IPS DF 6.9 (cell line): ENCODE measurements at places on chromosomes 16 and 17.

GRCh38 chr16:15822957-15823356, 33.9 kb downstream of the MYH11 start:
- no peak overlapping the region for H3K27ac ChIP-seq
- no peaks in the 10 kb centered on the region for H3K36me3 ChIP-seq
- H3K4me3 ChIP-seq: no peak overlapping the region
- H3K4me1 ChIP-seq: no peaks in the 10 kb centered on the region

GRCh38 chr16:66927918-66928649, 2.7 kb upstream of the RRAD start:
- no peak overlapping the region for H3K4me3 ChIP-seq
- no peaks in the 10 kb centered on the region for H3K4me1 ChIP-seq
- H3K27me3 ChIP-seq: peaks cover 14% of the 10 kb centered on the region

DNA sequence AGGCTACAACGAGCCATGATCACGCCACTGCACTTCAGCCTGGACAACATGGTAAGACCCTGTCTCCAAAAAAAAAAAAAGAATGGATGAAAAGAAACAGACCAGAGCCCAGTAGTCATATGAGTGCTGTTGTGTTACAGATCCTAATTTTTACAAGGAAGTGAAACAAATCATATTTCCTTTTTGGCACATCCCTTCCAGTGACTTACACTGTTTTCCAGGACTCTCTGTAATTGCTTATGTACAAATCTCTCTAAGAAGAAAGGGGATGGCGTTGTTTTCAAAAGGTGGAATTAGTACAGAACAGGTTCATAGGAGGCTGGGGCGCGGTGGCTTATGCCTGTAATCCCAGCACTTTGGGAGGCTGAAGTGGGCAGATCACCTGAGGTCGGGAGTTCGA, 19.8 kb upstream of the ZNF594 start:
- no peak overlapping the region for H3K27ac ChIP-seq
- DNase-seq: no peak
- no peak overlapping the region for H3K4me3 ChIP-seq
- no peaks in the 10 kb centered on the region for H3K36me3 ChIP-seq

GRCh38 chr16:78684030-78684611, 584.7 kb downstream of the WWOX start:
- H3K4me1 ChIP-seq: no peaks in the 10 kb centered on the region
- no peak for DNase-seq
- no peaks in the 10 kb centered on the region for H3K27me3 ChIP-seq

- no peaks in the 10 kb centered on the region; the same call in 1 of the 2 replicates for H3K4me1 ChIP-seq
- DNase-seq: no peak
- no peaks in the 10 kb centered on the region for H3K27me3 ChIP-seq
- H3K27ac ChIP-seq: no peak overlapping the region
- no peaks in the 10 kb centered on the region for H3K36me3 ChIP-seq
- peak overlapping the region; percentile 73; the same call in 1 of the 2 replicates for H3K4me3 ChIP-seq
Observed at GRCh38 chr16:1102921-1103635, 7.0 kb upstream of the C1QTNF8 start.

GRCh38 chr16:425740-426114, 278 bp downstream of the RAB11FIP3 start:
- DNase-seq: no peak
- H3K4me1 ChIP-seq: no peaks in the 10 kb centered on the region
- peak overlapping the region; percentile 59 for H3K4me3 ChIP-seq
- peaks cover 15% of the 10 kb centered on the region for H3K27me3 ChIP-seq

- no peaks in the 10 kb centered on the region for H3K27me3 ChIP-seq
- H3K36me3 ChIP-seq: no peaks in the 10 kb centered on the region
- H3K27ac ChIP-seq: no peak overlapping the region
Observed at GRCh38 chr17:74508156-74508555, 23.1 kb downstream of the CD300LB start.

GRCh38 chr17:71900621-71901229, 220.1 kb upstream of the SOX9 start:
- no peak for DNase-seq
- no peaks in the 10 kb centered on the region for H3K36me3 ChIP-seq
- no peak overlapping the region for H3K4me3 ChIP-seq
- H3K27ac ChIP-seq: no peak overlapping the region
- no peaks in the 10 kb centered on the region; the same call in 1 of the 2 replicates for H3K27me3 ChIP-seq

- peak overlapping the region; percentile 84 for H3K4me3 ChIP-seq
- H3K36me3 ChIP-seq: peaks cover 16% of the 10 kb centered on the region
- no peak for DNase-seq
- H3K27ac ChIP-seq: no peak overlapping the region
- no peaks in the 10 kb centered on the region for H3K4me1 ChIP-seq
Observed at GRCh38 chr17:78839762-78840529, 668 bp downstream of the USP36 start.

DNA sequence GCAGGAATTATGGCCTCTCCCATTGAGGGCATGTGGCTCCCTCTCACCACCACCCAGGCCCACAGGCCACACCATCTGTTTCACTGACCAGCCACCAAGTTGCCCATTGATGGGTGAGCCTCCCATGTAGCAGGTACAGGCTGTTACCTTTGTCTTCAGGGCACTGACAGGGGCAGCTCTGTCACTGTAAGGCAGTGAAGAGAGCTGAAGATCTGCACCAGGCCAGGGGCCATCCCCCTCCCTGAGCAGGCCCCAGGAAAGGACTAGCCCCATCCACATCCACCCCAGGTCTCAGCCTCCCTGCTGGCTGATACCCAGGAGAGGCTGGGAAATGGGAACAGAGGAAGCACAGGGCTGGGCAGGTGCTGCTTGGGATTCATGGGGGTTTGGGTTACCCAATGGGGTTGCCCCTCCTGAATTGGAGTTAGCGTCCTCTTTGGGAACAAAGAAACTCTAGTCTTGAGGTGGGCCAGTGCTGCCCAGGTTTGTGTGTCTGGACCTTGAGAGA, 1691.4 kb downstream of the TP53TG3F start:
- no peaks in the 10 kb centered on the region for H3K4me1 ChIP-seq
- DNase-seq: no peak
- H3K4me3 ChIP-seq: no peak overlapping the region

DNA sequence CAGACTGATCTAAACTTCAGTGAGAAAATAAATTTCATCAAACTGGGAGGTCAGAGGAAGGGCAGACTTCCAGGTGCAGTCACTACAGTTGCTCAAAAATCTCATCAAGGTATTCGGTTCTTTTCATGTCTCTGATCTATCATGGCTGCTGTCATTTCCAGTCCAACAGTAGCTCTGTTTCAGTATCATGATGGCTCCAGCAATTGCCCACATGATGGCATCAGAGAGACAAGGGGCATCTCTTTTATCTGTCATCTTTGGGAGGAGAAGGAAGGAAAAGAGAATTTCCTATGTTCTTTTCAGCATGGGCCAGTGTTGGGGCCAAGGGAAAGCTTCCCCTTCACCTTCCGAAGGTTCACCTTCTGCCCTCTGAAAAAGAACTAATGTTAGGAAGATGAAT, 504.9 kb upstream of the HSBP1 start:
- no peaks in the 10 kb centered on the region for H3K4me1 ChIP-seq
- no peak overlapping the region for H3K4me3 ChIP-seq
- H3K27ac ChIP-seq: no peak overlapping the region
- no peaks in the 10 kb centered on the region for H3K27me3 ChIP-seq

DNA sequence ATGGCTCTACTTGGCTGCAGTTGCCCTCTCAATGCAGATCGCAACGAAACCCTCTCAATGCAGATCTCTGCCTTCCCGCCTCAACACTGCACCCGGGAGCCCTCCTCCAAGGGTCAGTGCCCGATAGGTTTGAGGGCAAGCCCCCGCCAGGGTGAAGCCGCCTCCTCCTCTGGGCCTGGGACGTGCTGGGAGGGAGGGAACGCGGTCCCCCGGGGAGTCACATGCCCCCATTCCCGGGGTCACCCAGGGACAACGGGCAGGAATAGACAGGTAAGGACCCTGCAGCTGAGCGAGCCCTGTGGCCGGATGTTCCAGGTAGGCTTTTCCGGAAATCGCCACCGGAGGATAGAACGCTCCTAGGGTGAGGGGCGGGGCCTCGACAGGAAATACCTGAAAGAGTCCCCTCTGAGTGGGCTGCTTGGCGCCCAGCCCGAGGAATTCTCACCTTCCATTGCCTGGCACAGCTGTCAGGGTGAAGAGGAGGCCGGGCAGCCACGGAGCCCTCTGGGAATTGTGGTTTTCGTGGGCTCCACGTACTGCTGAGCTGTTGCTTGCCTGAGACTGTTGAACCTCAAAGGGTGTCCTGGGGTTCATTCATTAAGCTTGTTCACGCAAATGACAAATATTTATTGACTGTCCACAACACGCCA, 12.8 kb downstream of the ZNF174 start:
- DNase-seq: no peak
- H3K36me3 ChIP-seq: peaks cover 2% of the 10 kb centered on the region
- no peak overlapping the region for H3K4me3 ChIP-seq
- H3K27me3 ChIP-seq: no peaks in the 10 kb centered on the region
- no peak overlapping the region for H3K27ac ChIP-seq

GRCh38 chr17:59643159-59644140, 23.8 kb downstream of the CLTC start:
- H3K4me1 ChIP-seq: no peaks in the 10 kb centered on the region
- peaks cover 2% of the 10 kb centered on the region; the same call in 1 of the 2 replicates for H3K36me3 ChIP-seq
- no peak overlapping the region for H3K27ac ChIP-seq
- H3K4me3 ChIP-seq: no peak overlapping the region
- no peak for DNase-seq

- no peaks in the 10 kb centered on the region for H3K36me3 ChIP-seq
- H3K4me3 ChIP-seq: no peak overlapping the region
- H3K27me3 ChIP-seq: no peaks in the 10 kb centered on the region
- no peak for DNase-seq
Observed at GRCh38 chr16:87921236-87921773, 15.0 kb downstream of the CA5A start.

DNA sequence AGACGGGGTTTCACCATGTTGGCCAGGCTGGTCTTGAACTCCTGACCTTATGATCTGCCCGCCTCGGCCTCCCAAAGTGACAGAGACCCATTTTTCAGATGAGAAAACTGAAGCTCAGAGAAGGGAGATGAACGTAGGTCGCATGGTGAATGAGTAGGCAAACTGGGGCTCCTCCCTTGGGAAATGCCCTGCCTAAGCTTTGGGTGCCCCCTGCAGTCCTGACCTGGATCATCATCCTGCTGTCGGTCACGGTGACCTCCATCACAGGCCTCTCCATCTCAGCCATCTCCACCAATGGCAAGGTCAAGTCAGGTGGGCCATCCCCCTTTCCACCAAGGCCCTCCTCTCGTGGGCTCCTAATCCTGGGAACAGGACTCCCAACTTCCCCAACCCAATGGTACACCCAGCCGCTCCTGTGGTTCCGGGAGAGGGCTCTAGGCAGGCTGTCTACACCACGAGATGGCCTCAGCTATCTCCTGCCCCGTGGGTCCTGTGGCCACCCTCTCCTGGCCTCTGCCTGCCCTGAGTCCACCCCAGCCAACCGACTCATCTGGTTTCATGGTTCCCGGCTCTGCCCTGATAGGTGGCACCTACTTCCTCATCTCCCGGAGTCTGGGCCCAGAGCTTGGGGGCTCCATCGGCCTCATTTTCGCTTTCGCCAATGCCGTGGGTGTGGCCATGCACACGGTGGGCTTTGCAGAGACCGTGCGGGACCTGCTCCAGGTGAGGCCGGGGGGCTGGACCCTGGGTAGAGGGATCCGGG, 4.7 kb downstream of the SLC12A3 start:
- peaks cover 3% of the 10 kb centered on the region; the same call in 1 of the 2 replicates for H3K4me1 ChIP-seq
- H3K27me3 ChIP-seq: no peaks in the 10 kb centered on the region
- no peak overlapping the region for H3K4me3 ChIP-seq

DNA sequence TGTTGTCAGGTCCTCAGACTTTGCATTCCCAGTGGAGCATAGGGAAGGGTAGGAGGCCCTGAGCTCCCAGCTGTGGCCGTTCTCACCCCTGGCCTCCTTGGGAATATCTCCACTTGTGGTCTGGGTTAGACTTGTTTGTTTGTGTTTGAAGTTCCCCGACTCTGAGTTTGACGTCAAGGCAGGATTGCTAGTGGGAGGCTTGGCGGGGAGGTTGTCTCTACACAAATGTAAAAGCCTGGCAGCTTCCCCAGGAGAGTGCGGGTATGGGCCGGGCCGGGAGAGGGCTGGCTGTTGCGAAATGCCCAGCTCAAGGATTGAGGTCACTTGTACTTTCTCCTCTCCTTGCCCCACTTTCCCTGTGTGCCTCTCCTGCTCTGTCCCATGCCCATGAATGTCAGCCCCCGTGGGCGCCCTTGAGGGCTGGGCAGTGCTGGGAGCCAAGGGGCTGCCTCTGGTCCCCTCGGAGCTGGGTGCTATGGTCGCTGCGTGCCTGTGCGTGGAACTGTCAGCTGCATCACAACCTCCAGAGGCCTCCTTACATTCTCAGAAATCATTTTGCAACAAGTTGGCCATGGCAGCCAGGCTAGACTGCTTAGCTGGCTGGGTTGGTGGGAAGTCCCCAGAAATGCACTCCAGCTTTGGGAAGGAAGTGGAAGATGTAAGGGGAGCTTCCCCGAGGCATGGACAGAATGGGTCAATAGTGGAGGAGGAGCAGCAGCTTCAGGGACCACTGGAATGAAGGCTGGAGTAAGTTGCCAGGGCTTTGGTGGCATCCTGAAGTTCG, 84.3 kb downstream of the KSR1 start:
- H3K4me1 ChIP-seq: peaks cover 3% of the 10 kb centered on the region; the same call in 1 of the 2 replicates
- H3K27ac ChIP-seq: no peak overlapping the region
- H3K27me3 ChIP-seq: no peaks in the 10 kb centered on the region
- DNase-seq: no peak
- H3K4me3 ChIP-seq: no peak overlapping the region
- H3K36me3 ChIP-seq: no peaks in the 10 kb centered on the region

DNA sequence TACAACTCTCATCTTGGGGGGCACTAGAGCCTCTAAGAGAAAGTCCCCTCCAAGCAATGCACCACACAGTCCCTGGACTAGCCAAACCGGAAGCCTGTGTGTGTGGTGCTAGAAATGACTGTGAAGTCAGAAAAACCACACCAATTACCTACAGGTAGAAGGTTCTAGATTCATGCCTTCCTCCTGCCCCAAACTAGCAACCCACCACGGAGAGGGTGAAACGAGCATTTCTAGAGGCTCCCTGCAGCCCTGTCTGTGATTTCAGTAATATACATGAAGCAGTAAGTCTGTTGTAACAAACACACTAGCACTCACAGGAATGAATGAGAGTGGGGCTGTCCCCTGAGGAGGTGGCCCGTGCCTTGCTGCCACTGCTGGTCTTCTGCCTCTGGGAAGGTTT, 13.6 kb downstream of the ZFHX3 start:
- peaks cover 70% of the 10 kb centered on the region for H3K27me3 ChIP-seq
- H3K4me3 ChIP-seq: no peak overlapping the region
- H3K27ac ChIP-seq: no peak overlapping the region

DNA sequence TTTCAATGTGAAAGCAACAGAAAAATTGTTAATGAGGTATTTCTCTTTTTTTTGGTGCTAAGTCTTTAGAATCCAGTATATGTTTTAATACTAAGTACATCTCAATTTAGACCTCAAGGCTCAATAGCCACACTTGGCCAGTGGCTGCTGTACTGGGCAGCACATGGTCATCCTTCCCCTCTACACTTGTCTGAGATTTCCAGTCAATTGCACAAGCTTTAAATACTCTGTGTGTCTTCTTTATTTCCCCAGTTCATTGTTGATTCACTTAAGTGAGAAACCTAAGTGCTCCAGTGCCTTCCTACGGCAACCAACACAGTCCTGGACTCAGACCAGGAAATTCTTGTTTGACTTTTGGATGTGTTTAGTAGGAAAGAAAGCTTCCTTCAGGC, 62.2 kb downstream of the TNRC6C start:
- H3K4me1 ChIP-seq: no peaks in the 10 kb centered on the region
- H3K36me3 ChIP-seq: no peaks in the 10 kb centered on the region
- H3K27me3 ChIP-seq: no peaks in the 10 kb centered on the region
- no peak overlapping the region for H3K4me3 ChIP-seq

- H3K27me3 ChIP-seq: no peaks in the 10 kb centered on the region
- no peak overlapping the region for H3K4me3 ChIP-seq
- DNase-seq: no peak
- H3K27ac ChIP-seq: no peak overlapping the region
- no peaks in the 10 kb centered on the region for H3K4me1 ChIP-seq
- peaks cover 18% of the 10 kb centered on the region for H3K36me3 ChIP-seq
Observed at GRCh38 chr17:42132941-42133340, 10.3 kb downstream of the HSPB9 start.
